ENCODE measurements at places on chromosomes 11 and 22.

DNA sequence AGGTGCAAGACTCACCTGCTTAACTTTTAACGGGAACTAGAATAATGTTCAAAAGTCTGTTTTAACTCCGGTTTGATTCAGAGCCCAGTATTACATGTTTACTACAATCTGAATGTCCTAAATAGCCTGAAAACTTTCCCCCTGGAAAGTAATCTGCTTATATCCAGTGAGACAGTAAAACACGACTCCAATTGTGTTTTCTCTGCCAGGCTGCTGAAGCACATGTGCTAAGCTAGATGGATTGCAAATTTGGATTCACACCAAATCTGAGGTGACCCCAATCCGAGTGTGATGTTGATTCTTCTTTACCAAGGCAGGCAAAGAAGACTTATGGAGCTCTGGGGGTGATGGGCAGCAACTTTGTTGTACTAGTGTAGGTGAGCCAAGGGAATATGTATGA, 158.7 kb upstream of the PDGFD start:
- DNase-seq: no peak

GRCh38 chr11:13834463-13834862, 128.1 kb upstream of the SPON1 start:
- no peak for DNase-seq

- DNase-seq: no peak
Measured at GRCh38 chr11:64438986-64439771, 80.2 kb downstream of the RPS6KA4 start.

GRCh38 chr22:40036591-40037225, 42.0 kb downstream of the FAM83F start:
- peak; percentile 43 for DNase-seq

DNA sequence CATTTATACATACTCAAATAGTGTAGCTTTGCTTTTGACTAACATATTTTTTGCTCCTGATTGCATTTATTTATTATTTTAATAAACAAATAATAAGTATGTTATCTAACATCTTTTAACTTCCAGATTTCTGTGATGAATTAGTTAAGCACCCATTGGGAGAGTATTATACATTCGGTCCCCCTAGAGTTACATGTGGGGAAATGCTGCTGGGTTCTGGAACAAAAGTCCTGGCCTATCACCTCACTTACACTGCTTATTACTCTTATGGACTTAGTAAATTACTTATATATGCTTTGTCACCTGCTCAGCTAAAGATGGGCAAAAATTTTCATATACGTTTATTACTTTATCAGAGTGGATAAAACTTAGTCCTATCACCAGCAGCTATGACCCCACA, 1163.0 kb downstream of the FAM181B start:
- DNase-seq: no peak

DNA sequence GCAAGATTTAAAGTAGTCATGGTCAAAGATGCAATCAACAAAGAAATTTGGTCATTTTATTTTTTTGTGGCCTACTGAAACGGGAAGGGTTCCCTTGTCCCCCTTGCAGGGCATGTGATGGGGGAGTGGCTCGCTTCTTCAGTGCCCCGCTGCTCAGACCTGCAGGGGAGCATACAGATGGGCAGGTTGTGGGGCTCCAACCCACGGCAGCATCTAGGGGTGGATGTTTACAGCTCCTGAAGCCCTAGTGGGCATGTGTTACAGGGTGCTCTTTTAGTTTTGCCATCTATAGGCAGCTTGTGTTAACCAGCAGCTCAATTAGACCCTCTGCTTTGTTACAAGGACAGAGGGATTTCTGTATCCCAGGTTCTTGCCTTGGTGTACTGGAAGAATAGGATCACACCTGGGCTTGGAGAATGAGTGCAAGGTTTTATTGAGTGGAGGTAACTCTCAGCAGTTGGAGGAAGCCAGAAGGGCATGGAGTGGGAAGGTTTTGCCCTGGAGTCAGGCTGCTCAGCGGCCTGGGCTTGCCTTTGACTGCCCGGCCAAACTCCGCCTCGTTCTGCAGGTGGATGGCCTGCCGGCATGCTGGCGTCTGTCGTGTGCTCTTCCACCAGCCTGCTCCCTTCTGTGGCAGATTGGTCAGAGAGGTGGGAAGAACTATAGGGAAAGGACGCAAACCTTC, 9.4 kb downstream of the GSTP1 start:
- no peak for DNase-seq

DNA sequence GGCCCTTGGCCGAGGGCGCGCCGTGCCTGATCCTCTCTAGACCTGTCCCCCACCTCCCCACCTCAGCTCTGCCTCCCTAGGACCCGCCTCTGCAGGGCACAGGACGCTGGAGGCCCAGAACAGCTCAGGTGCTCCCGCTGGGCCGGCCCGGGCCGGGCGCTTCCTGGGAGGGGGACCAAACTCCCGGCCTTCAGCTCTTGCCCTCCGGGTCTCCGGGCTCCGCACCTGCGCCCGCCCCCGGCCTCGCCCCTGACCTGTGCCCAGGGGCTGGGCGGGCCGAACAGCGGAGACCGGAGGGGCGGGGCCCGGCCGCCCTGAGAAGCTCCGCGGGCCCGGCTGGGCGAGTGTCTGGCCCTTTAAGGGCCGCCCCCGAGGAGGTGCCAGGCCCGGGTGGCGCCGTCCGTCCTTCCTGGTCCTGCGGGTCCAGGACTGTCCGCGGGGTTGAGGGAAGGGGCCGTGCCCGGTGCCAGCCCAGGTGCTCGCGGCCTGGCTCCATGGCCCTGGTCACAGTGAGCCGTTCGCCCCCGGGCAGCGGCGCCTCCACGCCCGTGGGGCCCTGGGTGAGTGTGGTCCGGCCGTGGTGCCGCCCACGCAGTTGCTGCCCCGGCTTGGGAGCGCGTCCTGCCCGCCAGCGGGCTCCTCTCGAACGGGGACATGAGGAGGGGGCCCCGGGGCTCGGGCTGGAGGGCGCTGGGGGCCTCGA, at the start of gene SSH3:
Gene SSH3, plus strand, starts transcription at position 399 of the 703 bp plus-strand sequence. Its CDS starts 96 bp downstream, at position 495.
- no peak for DNase-seq

DNA sequence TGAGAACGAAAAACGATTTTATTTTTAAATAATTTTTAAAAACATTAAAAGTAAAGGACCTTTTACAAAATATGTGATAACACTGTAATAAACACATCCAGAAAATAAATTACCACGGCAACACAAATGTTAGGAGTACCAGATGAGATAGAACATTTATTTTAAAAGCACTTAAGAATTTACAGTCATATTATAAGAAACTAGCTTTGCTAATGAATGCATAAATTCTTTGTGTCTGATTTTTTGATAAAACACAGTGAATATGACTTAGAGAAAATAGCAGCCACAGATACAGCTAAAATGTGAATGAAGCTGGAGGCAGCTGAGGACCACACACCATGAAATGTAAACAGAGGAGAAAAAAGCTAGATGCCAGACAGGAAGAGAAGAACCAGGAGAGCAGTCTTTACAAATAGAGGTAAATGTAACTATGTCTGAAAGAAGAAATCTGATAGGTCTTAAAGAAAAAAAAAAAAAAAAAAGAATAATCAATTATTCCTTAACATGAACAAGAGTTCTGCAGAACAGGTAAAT, 14.6 kb downstream of the CCDC34 start:
- no peak for DNase-seq

- no peak for DNase-seq
Measured at GRCh38 chr22:22936915-22937656, 49.5 kb downstream of the IGLL5 start.

GRCh38 chr11:68970921-68971636, 9.7 kb downstream of the MRGPRD start:
- no peak for DNase-seq

GRCh38 chr11:101516546-101516945, 67.3 kb downstream of the TRPC6 start:
- DNase-seq: no peak

Data from naive thymus-derived CD8-positive, alpha-beta T cell (primary cell).